ENCODE measurements at places on chromosomes 6 and 20.

GRCh38 chr6:41345901-41346300, 10.5 kb downstream of the NCR2 start:
- DNase-seq = no peak

GRCh38 chr6:28081486-28081751, 1.1 kb downstream of the ZNF165 start:
- peak; percentile 36 for DNase-seq

DNA sequence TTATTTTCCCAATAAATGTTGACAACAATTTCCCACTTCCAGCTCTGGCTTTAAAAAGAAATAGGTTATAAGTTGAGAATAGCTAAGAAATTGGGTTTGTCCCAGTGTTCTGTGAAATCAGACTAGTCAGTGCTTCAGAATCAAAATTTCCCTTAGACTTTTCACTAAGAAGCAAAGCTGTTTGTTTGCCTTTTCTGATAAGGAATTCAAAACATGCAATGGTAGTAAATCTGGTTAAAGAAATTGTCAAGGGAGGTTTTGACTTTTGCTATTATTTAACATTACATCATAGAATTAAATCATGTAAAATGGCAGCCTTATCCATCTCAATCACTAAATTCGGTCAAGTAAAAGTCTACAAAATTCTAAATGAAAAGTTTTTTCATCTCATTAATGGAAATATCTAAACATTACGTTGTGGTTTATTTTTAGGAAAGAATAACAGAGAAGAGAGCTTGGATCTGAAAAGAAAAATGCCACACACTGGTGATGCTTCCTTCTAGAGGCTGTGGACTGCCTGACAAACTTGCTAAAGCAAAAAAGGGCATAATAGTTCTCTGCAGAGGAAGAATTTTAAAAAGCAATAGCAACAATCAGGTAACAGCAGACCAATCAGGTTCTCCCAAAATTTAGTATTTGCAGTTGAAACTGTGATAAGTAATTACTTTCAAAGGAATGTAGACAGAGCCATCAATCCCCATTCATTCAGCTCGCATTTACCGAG, 36.4 kb downstream of the PLAGL1 start:
- DNase-seq = no peak

DNA sequence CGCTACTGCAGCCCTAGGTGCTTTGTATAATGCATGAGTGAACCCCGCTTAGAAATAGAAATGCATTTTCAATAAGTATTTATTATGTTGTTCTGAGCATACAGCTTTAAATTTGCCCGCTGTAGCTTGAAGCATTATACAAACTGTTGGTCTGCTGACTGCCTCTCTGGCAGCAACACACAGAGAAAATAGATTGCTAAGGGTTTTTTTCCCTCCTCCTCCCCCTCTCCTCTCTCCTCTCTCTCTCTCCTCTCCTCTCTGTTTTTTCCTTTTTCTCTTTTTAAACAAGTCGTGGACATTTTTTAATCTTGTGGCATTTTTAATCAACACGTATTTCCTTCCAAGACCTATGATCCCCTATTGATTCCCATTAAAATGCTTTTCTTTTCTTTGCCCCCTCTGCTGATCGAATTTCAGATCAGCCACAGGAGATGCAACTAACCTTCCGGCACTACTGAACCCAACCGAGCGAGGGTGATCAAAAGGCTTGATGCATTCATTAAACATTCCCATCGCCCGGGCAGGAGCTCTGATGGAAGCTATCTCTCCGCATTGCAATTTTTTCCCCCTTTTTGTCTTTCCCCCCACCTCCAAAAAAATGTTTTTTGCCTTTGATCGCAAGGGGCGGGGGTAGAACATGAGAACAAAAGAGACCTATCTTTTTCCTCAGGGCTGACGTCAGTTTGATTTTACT, 90.7 kb upstream of the ARID1B start:
- DNase-seq = peak; percentile 30

- no peak for DNase-seq
Observed at GRCh38 chr20:61968036-61968810, 97.5 kb downstream of the TAF4 start.

- no peak for DNase-seq
Observed at GRCh38 chr6:100461278-100461916, 3.3 kb downstream of the SIM1 start.

DNA sequence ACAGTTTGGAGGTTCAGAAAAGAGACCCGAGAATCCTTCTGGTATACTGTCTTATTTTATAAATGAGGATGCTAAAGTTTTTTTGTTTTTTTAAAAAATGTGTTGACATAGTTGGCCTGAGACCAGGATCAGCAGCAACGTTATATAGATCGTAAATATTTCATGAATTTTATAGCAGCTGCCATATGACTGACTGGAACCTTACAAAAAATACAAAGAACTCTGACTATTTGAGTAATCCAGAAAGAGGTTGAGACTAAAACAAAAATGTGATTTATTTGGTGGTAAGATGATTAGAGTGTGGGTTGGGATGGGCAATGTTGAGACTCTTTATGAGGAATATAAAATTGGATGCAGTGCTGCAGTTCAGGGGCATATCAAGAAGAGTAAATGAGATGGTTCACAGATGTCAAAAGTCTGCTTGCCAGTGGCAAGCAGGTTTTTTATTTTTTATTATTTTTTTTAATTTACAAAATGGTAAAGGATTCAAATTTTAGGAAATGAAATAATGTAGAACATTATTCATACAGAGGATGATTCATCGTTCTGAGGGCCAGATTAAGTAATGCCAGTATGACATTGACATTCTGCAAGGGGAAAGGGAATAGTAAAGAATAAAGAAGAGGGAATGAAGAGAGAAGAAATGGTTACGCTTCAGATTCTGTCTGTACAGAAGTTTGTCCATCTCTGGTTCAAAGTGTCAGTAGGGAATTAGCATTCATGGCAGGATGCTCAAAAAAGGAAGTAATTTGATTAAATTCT, 58.5 kb downstream of the SCAF8 start:
- no peak for DNase-seq

- no peak for DNase-seq
Observed at GRCh38 chr6:148251891-148252290, 90.7 kb upstream of the SASH1 start.

GRCh38 chr6:117557951-117558350, 44.4 kb downstream of the GOPC start:
- DNase-seq = no peak

DNA sequence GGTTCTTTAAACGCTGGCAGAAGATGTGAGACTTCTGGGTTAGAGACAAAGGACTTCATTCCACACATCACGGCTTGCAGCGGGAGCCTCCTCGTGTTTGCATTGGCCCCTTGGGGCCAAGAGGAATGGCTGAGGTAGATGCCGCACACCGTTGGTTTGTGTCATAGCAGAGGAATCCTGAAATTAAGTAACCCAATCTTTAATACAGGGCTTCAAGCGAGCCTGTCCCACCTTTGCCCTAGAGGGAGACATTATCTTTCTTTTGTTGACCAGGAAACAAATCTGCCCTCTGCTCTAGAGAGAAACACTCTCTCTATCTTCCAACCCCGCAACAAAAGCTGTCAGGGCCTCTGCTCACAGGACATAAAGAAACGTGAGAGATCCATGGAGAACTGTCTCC, 277.5 kb upstream of the ZFP64 start:
- DNase-seq = no peak

DNA sequence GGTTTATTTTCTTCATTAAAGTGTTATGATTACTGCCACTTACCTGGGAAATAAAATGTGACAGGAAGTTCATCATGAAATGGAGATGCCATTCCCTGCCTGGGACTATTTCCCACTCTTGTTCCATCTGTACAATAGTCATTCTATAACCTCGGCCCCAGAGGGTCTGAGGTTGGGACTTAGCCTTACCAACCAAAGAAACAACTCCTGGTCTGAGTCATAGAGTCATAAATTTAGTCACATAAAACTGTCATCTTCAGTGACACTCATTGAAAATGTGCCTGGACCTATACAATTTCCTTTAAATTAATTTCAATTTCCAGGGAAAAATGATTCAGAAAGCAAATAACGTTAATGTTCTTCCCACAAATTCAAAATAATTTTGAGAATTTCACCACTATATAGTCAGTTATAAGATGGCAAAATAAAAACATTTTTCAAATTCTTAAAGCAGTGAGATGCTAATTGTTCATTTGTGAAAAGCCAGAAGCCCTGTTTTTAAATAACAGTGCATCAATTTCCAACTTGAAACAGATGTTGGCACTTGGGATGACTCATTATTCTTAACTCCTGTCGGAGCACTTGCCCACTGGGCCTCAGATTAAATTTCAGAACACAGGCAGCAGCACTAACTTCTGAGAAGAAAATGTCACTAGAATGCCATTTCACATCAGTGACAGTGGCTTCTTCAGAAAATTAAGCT, 201.2 kb upstream of the SMLR1 start:
- DNase-seq = no peak

GRCh38 chr6:80338201-80338836, 231.8 kb downstream of the BCKDHB start:
- peak; percentile 45 for DNase-seq

GRCh38 chr6:111862314-111862713, 10.9 kb downstream of the FYN start:
- DNase-seq = no peak

GRCh38 chr6:150072201-150072600, 3.3 kb upstream of the ULBP3 start:
- peak; percentile 21 for DNase-seq

DNA sequence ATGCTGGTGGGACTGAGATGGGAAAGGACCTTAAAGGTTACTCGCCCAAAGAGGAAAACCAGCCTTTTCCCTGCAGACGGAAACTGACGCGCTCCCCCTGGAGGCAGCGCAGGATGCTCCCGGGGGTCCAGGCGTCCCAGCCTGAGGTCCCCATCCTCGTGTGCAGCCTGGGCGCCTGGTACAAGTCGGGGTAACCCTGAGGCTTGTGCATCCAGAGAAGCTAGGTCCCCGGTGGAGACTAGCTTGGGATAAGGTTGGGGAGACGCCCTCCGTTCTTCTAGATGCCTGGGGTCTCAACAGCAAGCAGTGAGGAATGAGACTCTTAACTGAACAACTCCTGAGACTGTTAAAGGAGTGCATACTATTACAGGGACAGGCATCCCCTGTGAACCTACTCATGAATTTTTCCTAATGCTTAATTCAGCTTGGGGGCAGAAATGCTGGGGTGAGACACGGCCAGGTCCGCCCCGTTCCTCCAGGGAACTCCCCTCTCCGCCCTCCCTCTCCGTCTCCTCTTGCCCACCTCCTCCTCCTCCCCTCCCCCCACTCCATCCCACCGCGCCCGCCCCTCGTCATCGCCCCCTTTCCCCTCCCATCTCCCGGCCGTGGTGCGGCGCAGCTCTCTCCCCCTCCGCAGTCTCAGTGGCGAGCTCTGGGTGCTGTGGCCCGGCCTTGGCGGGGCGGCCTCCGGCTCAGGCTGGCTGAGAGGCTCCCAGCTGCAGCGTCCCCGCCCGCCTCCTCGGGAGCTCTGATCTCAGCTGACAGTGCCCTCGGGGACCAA, at the start of gene PRSS35:
PRSS35 (plus strand) TSS at position 634 of the 781 bp plus-strand sequence. CDS start 10,908 bp downstream, outside the sequence.
- no peak for DNase-seq

GRCh38 chr20:64084685-64085152, 521 bp upstream of the LKAAEAR1 start:
- no peak for DNase-seq

DNA sequence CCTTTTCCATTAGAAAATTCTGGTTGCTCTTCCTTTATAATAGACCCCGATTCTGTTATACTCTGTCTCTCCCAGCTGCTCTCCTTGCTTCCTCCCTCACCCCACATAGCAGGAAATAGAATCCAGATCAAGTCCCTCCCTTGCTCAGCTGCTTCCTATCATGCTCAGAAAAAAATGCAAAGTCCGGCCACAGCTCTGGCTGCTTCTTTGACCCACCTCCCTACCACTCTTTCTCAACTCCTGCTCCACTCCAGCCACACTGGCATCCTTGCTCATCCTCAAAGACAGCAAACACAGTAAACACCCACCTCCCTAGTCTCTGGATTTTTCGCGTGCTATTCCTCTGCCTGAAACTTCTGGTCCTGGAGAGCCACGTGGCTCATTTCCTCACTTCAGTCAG, 9.1 kb upstream of the SLC22A16 start:
- no peak for DNase-seq

DNA sequence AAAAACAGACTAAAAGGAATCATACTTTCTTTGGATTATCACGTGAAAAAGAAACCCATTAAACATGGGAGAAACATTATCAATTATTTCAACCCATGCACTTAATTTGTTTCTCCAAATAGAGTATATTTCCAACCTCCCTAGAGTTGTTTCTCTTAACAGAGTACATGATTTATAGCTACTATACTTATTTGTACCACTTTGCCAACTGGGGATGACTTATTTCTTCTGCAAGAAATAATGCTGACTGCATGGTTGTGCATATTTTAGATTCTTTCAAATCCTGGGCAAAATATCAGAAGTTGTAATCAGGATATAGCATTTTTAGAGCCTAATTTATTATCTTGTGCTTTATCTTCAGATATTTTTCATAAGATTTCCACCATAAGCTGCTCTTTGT, 629.1 kb upstream of the EYS start:
- DNase-seq = no peak
